ENCODE measurements at places on chromosomes 3 and 15.
A peak's percentile ranks its signal among the peaks of the same experiment; 100 is the strongest.

- DNase-seq, result no peak
- H3K4me1 ChIP-seq, result peaks cover 16% of the 10 kb centered on the region
- H3K36me3 ChIP-seq, result peaks cover 19% of the 10 kb centered on the region
- H3K4me3 ChIP-seq, result no peak overlapping the region
- H3K27ac ChIP-seq, result no peak overlapping the region
These were observed 52.7 kb upstream of the MAP4 start for GRCh38 chr3:48068886-48069285.

DNA sequence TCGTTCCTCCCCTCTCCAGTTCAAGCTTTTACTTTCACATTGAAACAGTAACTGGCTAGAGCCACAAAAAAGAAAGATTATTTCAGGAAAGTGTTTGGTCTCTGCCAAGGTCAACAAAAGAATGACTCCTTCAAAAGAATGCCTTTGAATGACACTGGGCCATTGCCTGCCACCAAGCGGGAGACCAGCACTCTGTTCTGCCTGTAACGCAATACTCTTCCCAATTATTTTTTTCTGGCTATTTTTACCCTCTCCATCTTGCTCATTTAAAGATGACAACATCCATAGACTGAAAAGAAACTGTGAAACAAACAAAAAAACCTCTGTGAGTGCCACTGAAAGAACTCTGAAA lies 37.3 kb downstream of the EHHADH start:
- H3K36me3 ChIP-seq, result no peaks in the 10 kb centered on the region
- DNase-seq, result peak; percentile 13
- no peak overlapping the region for H3K4me3 ChIP-seq
- no peaks in the 10 kb centered on the region for H3K27me3 ChIP-seq

DNA sequence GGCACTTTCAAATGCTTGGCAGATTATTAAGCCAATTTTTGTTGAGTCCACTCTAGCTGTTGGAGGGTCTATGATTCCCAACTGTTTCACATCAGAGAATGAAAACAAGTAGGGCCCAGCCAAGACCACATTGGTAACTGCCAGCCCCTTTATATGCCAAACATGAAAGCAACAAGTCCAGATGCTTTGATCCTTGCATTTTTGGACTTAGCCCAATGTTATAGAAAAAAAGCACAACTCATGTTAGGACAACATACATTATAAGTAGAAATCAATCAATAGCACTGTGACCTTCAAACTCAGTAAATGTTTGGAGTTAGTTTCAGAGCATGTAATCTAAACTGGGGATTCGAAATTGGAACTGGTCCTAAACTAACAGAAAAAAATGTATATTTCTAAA lies 674.7 kb downstream of the MECOM start:
- no peaks in the 10 kb centered on the region for H3K27me3 ChIP-seq
- no peaks in the 10 kb centered on the region for H3K36me3 ChIP-seq
- no peaks in the 10 kb centered on the region for H3K4me1 ChIP-seq

DNA sequence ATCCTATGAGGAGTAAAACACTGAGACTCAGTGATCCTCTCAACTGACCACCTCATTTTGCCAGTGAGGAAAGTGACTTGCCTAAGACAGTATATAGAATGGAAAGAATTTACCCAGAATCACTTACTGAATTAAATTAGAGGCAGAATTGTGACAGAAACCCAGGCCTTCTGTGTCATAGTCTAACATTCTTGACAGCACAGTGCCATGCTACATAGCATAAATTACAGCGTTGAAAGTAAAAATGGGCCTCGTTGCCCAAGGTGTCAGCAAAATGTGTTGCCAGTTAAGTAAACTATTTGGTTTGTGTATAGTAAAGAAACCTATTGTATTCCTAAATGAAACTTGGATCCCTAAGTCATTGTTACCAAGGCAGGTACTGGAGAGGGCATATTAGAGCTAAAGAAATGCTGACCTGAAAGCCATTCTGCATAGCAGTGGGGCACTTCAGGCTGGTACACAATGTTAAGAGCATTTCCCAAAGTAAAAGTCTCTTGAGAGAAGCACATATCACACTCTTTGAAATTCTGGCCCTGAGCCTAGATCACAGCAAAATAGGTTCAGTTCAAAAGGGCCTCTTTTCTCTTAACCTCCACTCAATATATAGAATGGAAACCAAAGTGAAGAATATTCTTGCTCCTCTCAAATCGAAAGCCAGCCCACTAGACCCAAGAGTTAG lies 53.8 kb downstream of the HMG20A start:
- no peak for DNase-seq
- H3K27me3 ChIP-seq, result no peaks in the 10 kb centered on the region
- H3K36me3 ChIP-seq, result peaks cover 49% of the 10 kb centered on the region
- H3K4me3 ChIP-seq, result no peak overlapping the region

DNA sequence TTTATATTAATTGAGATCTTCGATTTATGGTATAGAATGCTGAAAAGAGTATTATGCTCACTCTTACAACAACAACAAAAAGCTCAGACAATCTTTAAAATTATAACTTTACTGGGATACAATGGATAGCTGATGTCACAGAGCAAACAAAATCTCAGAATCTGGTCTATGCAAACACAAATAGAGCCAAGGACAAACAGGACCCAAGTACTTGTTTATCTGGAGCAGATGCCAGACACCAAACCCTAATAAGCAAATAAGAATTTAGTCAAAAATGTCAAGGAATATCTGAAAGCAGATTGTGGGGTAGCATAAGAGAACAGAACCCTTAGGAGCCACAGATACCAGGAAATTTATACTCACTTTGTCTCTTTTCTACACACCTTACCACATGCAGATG lies 302.2 kb downstream of the CGGBP1 start:
- H3K27ac ChIP-seq, result no peak overlapping the region
- DNase-seq, result no peak
- no peak overlapping the region for H3K4me3 ChIP-seq
- H3K4me1 ChIP-seq, result no peaks in the 10 kb centered on the region
- no peaks in the 10 kb centered on the region for H3K36me3 ChIP-seq
- no peaks in the 10 kb centered on the region for H3K27me3 ChIP-seq

- no peaks in the 10 kb centered on the region for H3K27me3 ChIP-seq
- H3K36me3 ChIP-seq, result peaks cover 34% of the 10 kb centered on the region
- no peak overlapping the region for H3K4me3 ChIP-seq
These were observed 59.4 kb downstream of the MCTP2 start for GRCh38 chr15:94290730-94291129.

- DNase-seq, result peak; percentile 64
- H3K4me1 ChIP-seq, result no peaks in the 10 kb centered on the region
- H3K4me3 ChIP-seq, result no peak overlapping the region
- no peaks in the 10 kb centered on the region for H3K27me3 ChIP-seq
- H3K36me3 ChIP-seq, result no peaks in the 10 kb centered on the region
- H3K27ac ChIP-seq, result no peak overlapping the region
These were observed 81.6 kb upstream of the CHMP2B start for GRCh38 chr3:87145553-87145952.

- peaks cover 2% of the 10 kb centered on the region for H3K27me3 ChIP-seq
- no peak overlapping the region for H3K27ac ChIP-seq
- peaks cover 20% of the 10 kb centered on the region for H3K4me1 ChIP-seq
- DNase-seq, result no peak
- H3K36me3 ChIP-seq, result peaks cover 47% of the 10 kb centered on the region
These were observed 2.7 kb downstream of the ELL3 start for GRCh38 chr15:43774062-43774461.

DNA sequence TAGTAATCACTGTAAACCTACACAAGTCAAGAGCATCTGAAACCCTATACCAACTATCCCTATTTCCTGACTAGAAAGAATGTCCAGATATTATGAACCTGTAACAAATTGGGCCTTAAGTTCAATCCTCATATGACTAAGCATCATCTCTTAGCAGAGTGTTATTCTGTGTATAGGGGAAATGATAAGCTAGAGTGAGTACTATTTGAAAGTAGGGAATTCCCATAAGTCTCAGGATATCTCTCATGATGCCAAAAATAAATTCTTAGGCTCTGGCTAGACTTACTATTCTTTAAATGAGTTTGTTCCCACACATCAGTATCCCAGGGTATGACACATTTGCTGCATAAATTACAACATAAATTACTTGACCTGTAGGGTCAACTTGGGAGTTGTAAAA lies 15.3 kb downstream of the MRPL47 start:
- no peak for DNase-seq
- no peak overlapping the region for H3K4me3 ChIP-seq
- peaks cover 3% of the 10 kb centered on the region for H3K4me1 ChIP-seq
- no peak overlapping the region for H3K27ac ChIP-seq

DNA sequence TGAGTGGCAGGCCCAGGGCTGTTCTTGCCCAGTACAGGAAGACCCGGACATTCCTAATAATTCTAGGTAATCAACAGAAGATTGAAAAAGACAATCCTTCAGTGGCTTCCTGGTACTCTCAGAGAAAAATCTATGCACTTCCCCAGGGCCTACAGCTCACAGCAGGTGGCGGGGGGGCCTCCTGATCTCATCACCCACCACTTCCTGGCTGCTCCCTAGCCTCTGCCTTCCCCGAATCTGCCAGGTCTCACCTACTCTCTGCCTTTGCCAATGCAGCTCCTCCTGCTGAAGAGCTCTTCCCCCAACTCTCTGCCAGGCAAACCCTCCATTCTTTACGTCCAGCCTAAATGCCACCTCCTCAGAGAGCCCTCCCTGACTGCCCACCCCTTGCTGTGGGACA lies 37.5 kb downstream of the EHD4 start:
- no peaks in the 10 kb centered on the region for H3K27me3 ChIP-seq
- DNase-seq, result peak; percentile 92
- peaks cover 61% of the 10 kb centered on the region for H3K4me1 ChIP-seq
- H3K27ac ChIP-seq, result peak overlapping the region; percentile 100
- H3K36me3 ChIP-seq, result peaks cover 17% of the 10 kb centered on the region
- peak overlapping the region; percentile 75 for H3K4me3 ChIP-seq

DNA sequence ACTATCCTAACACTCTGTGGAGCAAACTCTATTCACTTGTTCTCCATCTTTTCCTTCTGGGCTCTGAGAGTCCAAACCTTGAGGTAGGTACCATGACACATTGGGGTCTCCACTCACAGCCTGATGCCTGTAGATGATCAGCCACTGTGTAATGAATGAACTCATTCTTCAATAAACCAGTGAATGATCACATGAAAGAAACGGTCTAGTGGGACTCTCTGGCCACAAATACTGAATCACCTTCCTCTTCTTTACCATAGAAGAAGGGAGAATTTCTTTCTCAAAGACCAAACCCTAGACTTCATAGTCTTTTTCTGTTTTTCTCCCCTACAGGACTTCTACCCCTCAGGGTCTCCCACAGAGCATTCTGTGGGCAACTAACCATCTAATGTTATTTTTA lies 20.5 kb upstream of the ABHD2 start:
- H3K36me3 ChIP-seq, result peaks cover 11% of the 10 kb centered on the region
- peak overlapping the region; percentile 64 for H3K4me3 ChIP-seq
- no peaks in the 10 kb centered on the region for H3K27me3 ChIP-seq
- DNase-seq, result no peak
- H3K4me1 ChIP-seq, result peaks cover 14% of the 10 kb centered on the region

GRCh38 chr3:97838393-97838792 lies 16.6 kb downstream of the CRYBG3 start:
- H3K27me3 ChIP-seq, result no peaks in the 10 kb centered on the region
- H3K4me3 ChIP-seq, result no peak overlapping the region
- no peak for DNase-seq
- H3K27ac ChIP-seq, result no peak overlapping the region
- H3K36me3 ChIP-seq, result peaks cover 3% of the 10 kb centered on the region

GRCh38 chr3:78937475-78937874 lies 830.3 kb downstream of the ROBO1 start:
- H3K27me3 ChIP-seq, result no peaks in the 10 kb centered on the region
- no peak for DNase-seq
- no peaks in the 10 kb centered on the region for H3K4me1 ChIP-seq
- H3K27ac ChIP-seq, result no peak overlapping the region
- H3K4me3 ChIP-seq, result no peak overlapping the region

GRCh38 chr3:33831053-33831452 lies 32.6 kb downstream of the PDCD6IP start:
- peaks cover 13% of the 10 kb centered on the region for H3K4me1 ChIP-seq
- DNase-seq, result no peak
- H3K4me3 ChIP-seq, result no peak overlapping the region
- H3K27ac ChIP-seq, result no peak overlapping the region
- no peaks in the 10 kb centered on the region for H3K27me3 ChIP-seq

GRCh38 chr3:62187022-62187431 lies 186.3 kb downstream of the FEZF2 start:
- H3K4me3 ChIP-seq, result no peak overlapping the region
- DNase-seq, result no peak
- no peak overlapping the region for H3K27ac ChIP-seq
- H3K36me3 ChIP-seq, result no peaks in the 10 kb centered on the region

- H3K27me3 ChIP-seq, result no peaks in the 10 kb centered on the region
- DNase-seq, result no peak
- H3K36me3 ChIP-seq, result peaks cover 24% of the 10 kb centered on the region
- no peak overlapping the region for H3K4me3 ChIP-seq
- no peak overlapping the region for H3K27ac ChIP-seq
- peaks cover 40% of the 10 kb centered on the region for H3K4me1 ChIP-seq
These were observed 36.2 kb upstream of the PLSCR2 start for GRCh38 chr3:146505516-146505915.

GRCh38 chr3:129116482-129116946 lies 5.1 kb downstream of the RAB43 start:
- peaks cover 57% of the 10 kb centered on the region for H3K36me3 ChIP-seq
- H3K4me1 ChIP-seq, result peaks cover 59% of the 10 kb centered on the region
- H3K4me3 ChIP-seq, result peak overlapping the region; percentile 76
- H3K27me3 ChIP-seq, result no peaks in the 10 kb centered on the region
- H3K27ac ChIP-seq, result peak overlapping the region; percentile 82
- peak; percentile 83 for DNase-seq

GRCh38 chr3:102026656-102027055 lies 177.3 kb downstream of the NFKBIZ start:
- H3K4me1 ChIP-seq, result peaks cover 6% of the 10 kb centered on the region
- no peak overlapping the region for H3K4me3 ChIP-seq
- no peak for DNase-seq
- H3K27me3 ChIP-seq, result peaks cover 9% of the 10 kb centered on the region
- no peak overlapping the region for H3K27ac ChIP-seq

- no peak overlapping the region for H3K27ac ChIP-seq
- H3K27me3 ChIP-seq, result peaks cover 56% of the 10 kb centered on the region
- DNase-seq, result no peak
- peak overlapping the region; percentile 71 for H3K4me3 ChIP-seq
- peaks cover 2% of the 10 kb centered on the region for H3K36me3 ChIP-seq
- H3K4me1 ChIP-seq, result peaks cover 8% of the 10 kb centered on the region
These were observed 828 bp upstream of the VWA5B2 start for GRCh38 chr3:184228376-184229137.

GRCh38 chr3:99167071-99167470 lies 265.6 kb upstream of the DCBLD2 start:
- H3K4me1 ChIP-seq, result no peaks in the 10 kb centered on the region
- H3K27me3 ChIP-seq, result no peaks in the 10 kb centered on the region
- no peak overlapping the region for H3K27ac ChIP-seq
- no peak overlapping the region for H3K4me3 ChIP-seq
- DNase-seq, result no peak

DNA sequence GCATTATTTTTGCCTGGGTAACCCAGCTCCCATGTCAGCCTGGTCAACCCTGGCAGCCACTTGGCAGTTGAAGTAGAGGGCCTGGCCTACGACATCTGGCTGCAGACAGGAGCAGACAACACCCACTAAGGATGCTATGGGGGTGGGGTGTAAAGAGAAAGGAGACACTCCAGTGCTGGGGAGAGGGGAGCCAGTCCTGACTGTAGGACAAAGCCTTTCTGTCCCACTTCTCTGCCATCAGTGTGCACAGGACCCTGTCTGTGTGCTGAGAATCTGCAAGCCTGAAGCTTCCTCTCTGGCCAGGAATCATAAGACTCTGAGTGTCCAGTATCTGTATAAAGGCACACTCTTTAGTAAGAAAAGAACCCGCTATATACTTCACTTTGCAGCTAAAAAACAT lies 96.3 kb upstream of the CHRM5 start:
- H3K4me1 ChIP-seq, result no peaks in the 10 kb centered on the region
- no peaks in the 10 kb centered on the region for H3K36me3 ChIP-seq
- H3K27me3 ChIP-seq, result no peaks in the 10 kb centered on the region

Data from activated CD4-positive, alpha-beta T cell treated with anti-CD3 and anti-CD28 coated beads, Interleukin-2, amount 10 ng/mL, durations not matched to agents 24 days and 14 days (primary cell).